ENCODE measurements at places on chromosomes 1 and 21.

GRCh38 chr1:29470788-29471119, 234.4 kb downstream of the PTPRU start:
- no peak for DNase-seq

- no peak for DNase-seq
These were observed 229.9 kb downstream of the AKT3 start for GRCh38 chr1:243620096-243620495.

- DNase-seq: no peak
These were observed 15.0 kb upstream of the CEP85 start for GRCh38 chr1:26218906-26219494.

- peak; percentile 45 for DNase-seq
These were observed 215.5 kb downstream of the KCNJ6 start for GRCh38 chr21:37700641-37701202.

GRCh38 chr1:86352086-86352485, 44.0 kb downstream of the ODF2L start:
- DNase-seq: no peak

DNA sequence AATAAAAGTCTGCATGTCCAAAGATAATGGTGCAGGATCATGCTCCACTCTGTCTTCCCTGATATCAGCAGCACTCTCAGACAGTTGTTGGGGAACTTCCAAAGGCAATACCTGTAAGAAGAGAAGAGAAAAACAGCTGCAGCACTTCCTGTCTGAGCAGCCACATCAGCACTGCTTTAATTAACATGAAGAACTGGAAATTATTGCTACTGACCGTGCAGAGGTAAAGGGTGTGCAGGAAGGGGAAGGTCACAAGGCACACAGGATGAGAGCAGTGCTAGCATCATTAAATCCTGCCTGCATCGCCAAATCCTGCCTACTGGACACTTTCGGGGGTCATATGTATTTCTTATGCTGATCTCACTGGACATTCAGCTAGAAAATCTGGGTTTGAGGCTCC, 379.0 kb downstream of the LMX1A start:
- no peak for DNase-seq

DNA sequence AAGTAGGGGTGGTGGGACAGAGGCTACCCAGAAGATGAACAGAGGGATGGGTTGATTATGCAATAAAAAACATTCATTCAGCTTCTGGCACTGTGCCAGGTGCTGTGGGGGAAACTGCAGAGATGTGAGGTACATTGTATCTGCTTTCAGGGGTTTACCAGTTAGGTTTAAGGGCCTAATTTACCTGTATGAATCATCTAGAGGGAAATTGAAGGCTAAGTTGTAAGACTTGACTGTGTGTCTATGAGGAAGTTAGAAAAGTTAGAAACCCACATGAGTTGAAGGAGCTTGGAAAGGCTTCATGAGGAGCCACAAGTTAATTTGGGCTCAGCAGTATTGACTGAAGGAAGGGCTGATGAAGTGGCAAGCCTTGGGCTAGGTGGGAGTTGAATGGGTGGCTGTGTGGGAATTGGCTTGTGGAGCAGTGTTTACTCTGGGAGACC, 36.7 kb upstream of the APOBEC4 start:
- DNase-seq: no peak

- no peak for DNase-seq
These were observed 422.8 kb downstream of the CAMTA1 start for GRCh38 chr1:7207875-7208646.

Measured in AG04449 (cell line).